Endothelial cell of umbilical vein (primary cell): ENCODE measurements at places on chromosomes 4 and X. TPM values are rescaled to one million over a fixed set of nuclear protein-coding genes. Genes with fewer than 3 reads are reported as not detected.
A peak's percentile ranks its signal among the peaks of the same experiment; 100 is the strongest.

The ZNF157 gene
- total RNA-seq, result not detected in 2 replicates

GRCh38 chr4:85866508-85866907 lies 391.6 kb downstream of the ARHGAP24 start:
- DNase-seq, result no peak

The SPINK2 gene
- total RNA-seq, result 0.71 TPM in 1 of 2 replicates, not detected in the other

- DNase-seq, result no peak
Measured at GRCh38 chr4:86272669-86273068, 87.2 kb downstream of the MAPK10 start.

GRCh38 chr4:26319949-26320537 lies 771 bp upstream of the RBPJ start:
- DNase-seq, result no peak

The TRMT44 gene
- 17.3 and 20.7 TPM in 2 replicates for total RNA-seq

DNA sequence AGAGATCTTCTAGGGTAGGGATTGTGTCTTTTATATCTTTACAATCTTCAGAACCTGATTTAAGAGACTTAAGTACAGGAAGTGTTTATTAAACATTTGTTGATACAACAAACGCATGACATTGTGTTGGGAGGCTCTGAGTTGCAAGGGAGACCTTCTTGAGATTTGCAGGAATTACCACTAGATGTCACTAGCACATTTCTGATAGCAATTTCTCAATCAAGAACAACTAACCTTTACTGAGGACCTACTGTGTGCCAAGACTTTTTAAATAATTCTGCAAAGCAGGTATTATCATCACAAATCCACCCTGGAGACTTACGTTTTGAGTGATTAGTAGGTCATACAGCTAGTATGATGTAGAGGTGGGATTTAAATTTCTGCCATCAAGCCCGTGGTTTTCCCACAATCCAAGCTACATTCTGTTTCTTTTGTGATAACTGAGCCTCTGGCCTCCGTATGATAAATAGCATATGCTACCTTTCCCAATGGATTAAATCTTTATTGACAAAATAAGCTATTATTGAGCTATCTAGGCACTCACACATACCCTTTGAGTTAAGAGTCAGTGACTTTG lies 986.0 kb downstream of the CCSER1 start:
- DNase-seq, result peak; percentile 53

DNA sequence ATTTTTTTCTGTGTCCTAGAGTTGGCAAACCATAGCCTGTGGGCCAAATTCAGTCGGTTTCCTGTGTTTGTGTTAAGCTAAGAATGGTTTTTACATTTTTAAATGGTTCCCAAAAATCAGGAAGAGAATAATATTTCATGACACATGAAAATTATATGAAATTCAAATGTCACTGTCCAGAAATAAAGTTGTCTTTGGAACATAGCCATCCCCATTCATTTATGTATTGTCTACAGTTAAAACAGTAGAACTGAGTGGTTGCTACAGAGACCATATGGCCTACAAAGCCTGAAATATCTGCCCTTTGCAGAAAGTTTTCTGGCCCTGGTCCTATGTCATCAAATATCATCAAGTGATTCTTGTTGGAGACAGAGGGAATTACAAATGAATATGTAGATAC lies 15.5 kb downstream of the FRMPD4 start:
- DNase-seq, result peak; percentile 50

The EDNRA gene
- not detected in 2 replicates for total RNA-seq

GRCh38 chr4:152064753-152065152 lies 303.9 kb upstream of the GATB start:
- no peak for DNase-seq

The ATP1B4 gene
- total RNA-seq, result not detected in 2 replicates

DNA sequence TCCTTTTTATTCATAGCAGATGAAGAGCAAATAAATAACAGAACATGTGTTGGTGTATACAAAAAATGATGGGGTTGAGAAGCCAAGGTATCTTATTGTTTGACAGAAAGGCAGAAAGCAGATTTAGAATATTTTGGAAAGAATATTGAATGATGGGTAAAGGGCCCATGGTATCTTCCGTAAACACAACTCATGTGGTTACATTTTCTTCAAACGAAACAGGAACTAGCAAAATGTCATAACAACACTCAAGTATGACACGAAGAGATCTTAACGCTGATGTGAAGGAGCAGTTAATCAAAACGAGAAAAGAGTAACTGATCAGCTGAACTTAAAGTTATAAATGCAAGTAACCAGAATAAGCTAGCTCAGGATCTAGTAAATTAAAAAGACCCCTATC lies 195.7 kb upstream of the GK2 start:
- DNase-seq, result no peak

GRCh38 chr4:140213749-140214148 lies 59.8 kb upstream of the MAML3 start:
- DNase-seq, result no peak

DNA sequence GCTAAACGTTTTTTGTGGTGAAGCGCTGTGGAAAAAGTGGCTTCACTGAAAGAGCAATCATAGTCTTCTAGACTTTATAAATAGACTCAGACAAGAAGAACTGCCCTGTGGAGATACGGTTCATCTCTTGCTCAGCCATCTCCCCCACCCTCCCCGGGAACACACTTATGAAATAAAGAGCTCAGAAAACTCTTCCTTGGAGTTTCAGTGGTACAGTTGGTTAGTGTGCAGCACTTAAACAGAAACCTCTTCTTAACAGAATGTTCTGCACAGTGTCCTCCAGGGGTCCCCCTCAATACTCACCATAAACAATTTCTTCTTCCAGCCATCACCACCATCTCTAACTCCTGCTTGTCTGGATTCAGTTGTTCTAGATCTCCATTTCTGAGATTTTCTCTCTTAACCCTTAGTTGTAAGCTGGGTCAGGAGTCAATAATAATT lies 313.0 kb downstream of the ARHGAP10 start:
- DNase-seq, result peak; percentile 21

GRCh38 chr4:187294861-187295260 lies 571.2 kb upstream of the FAT1 start:
- no peak for DNase-seq

The TRIM60 gene
- total RNA-seq, result not detected in 2 replicates

GRCh38 chr4:2048831-2049230 lies 10.3 kb upstream of the NAT8L start:
- DNase-seq, result no peak

The ZNF630 gene
- 1.5 and 1.6 TPM in 2 replicates for total RNA-seq

- DNase-seq, result no peak
Measured at GRCh38 chrX:55778322-55778721, 60.8 kb downstream of the RRAGB start.

The BBS7 gene
- 20.0 and 22.2 TPM in 2 replicates for total RNA-seq

GRCh38 chr4:90165883-90166282 lies 38.7 kb downstream of the CCSER1 start:
- no peak for DNase-seq

The FAM53A gene
- 1.3 and 1.7 TPM in 2 replicates for total RNA-seq

GRCh38 chrX:57156397-57157049 lies 19.3 kb upstream of the SPIN2A start:
- DNase-seq, result peak; percentile 48

DNA sequence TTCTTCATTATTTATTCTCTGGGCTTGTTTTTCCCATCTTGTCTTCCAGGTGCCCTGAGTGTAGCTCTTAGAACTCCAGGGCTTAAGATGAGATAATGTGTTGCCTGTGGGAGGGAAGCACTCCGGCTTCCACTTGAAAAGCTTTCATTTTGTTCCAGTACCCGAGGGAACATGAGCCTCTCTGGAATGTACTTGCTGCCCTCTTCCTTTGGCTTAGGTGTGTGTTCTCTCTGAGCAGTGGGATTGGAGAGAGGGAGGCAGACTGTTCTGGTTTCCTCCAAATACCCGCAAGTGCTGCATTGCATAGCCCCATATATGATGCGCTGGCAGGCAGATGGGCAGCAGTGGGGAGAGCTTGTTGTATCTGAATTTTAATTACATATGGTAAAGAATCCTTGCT lies 861 bp upstream of the DTHD1 start:
- no peak for DNase-seq

The CLRN2 gene
- total RNA-seq, result not detected in 2 replicates

The F11 gene
- not detected in 2 replicates for total RNA-seq

GRCh38 chrX:71533516-71533850 lies 579 bp downstream of the OGT start:
- no peak for DNase-seq

DNA sequence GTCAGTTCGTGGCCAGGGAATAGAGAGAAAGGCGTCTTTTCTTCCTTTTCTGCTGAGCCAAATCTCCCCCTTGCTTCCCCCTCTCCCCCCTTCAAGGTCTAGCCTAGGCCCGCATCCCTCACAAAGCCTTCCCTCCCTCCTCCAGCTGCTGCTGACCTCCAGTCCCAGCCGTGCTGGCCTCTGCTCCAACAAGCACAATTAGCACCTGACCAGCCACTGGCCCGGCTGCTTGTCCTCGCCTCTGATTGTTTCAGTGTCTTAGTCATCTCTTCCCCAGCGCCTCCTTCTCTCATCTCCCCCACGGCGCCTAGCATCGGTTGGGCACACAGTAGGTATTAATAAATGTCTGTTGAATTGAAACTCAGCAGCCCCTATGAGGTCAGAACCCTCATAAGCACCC lies 4.2 kb downstream of the ELF4 start:
- DNase-seq, result peak; percentile 62

- DNase-seq, result no peak
Measured at GRCh38 chr4:56757261-56757746, 64.2 kb downstream of the SPINK2 start.

The NIPAL1 gene
- total RNA-seq, result 1.4 and 1.7 TPM in 2 replicates

DNA sequence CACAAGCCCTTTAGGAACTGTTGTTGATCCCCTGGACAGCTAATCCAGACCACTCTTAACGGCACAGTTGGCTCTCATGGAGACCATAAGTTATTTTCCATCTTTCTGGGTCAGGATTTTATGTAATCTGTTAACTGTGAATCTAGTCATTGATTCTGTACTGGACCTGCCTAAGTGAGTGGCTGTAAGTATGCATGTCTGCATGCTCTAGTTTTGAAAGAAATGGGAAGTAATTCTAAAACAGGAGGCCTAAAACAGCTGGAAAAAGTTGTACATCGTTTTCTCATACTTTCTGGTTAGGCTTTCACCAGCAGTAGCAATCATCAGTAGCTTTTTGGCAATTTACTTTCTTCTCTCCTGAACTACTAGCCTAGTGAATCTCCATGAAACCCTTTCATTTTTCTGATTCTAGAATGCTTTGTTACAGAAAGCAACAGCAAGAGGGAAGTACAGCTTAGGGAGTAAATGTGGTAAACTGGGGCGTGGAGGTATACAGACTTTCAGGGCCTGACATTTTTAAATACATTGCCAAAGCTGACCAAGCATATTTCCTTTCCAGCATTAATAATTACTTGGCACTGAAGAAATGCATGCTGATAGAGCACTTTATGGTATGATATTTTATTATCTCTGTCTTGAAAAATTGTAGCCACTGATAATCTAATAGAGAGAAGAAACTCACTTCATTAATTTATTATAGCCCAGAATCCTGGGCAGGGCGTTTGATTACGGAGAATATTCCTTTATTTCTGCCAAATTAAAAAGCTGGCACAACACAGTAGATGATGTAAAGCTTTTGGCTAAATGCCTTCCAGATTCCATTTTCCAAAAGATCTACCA lies 202.7 kb downstream of the BANK1 start:
- no peak for DNase-seq

DNA sequence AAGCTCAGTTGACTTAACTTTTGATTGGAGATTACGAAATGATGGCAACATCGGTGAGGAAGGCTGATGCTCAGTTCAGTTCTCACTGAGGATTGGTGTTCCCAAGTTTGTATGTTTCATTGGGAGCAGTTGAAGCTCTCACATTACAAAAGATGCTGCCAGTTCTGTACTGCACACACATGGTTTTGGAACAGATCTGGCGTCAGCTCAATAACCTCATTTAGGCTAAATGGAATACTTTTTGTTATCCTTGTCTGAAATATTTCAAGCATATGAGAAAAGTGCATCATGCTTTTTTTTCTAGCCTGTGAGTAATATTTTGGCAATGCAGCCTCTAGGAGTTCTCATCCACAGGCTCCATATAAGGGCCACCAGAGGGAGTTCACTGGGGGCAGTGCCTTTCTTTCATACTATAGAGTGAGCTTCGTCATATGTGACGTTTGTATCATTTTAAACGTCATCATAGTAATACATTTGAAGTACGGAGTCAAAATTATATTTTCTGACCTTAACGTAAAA lies 4.1 kb downstream of the ENPEP start:
- no peak for DNase-seq

DNA sequence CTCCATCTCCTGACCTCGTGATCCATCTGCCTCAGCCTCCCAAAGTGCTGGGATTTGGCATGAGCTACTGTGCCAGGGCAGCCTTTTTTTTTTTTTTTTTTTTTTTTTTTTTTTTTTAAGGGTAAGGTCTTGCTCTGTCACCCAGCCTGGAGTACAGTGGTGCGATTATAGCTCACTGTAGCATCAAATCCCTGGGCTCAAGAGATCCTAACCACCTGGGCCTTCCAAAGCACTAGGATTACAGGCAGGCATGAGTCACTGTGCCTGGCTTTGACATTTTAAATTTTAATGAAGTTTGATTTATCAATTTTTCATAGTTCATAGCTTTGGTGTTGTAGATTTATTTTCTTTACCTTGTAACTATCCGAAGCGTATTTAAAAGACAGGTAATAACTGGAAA lies 17.8 kb upstream of the OCIAD2 start:
- DNase-seq, result no peak
